ENCODE measurements at places on chromosomes 2 and 18.

- DNase-seq: no peak
Measured at GRCh38 chr2:129880309-129880708, 99.2 kb upstream of the RAB6C start.

- no peak for DNase-seq
Measured at GRCh38 chr2:76839826-76840225, 682.4 kb downstream of the LRRTM4 start.

GRCh38 chr2:233416199-233416598 lies 61.9 kb downstream of the DGKD start:
- DNase-seq: no peak

- no peak for DNase-seq
Measured at GRCh38 chr2:241666627-241667400, 19.8 kb downstream of the DTYMK start.

GRCh38 chr18:48138210-48138609 lies 207.8 kb upstream of the SMAD2 start:
- no peak for DNase-seq

- DNase-seq: no peak
Measured at GRCh38 chr2:215667585-215668377, 231.9 kb upstream of the FN1 start.

- DNase-seq: no peak
Measured at GRCh38 chr18:4357579-4357978, 97.5 kb downstream of the DLGAP1 start.

GRCh38 chr18:10560452-10561045 lies 34.7 kb downstream of the NAPG start:
- DNase-seq: peak; percentile 53

GRCh38 chr2:240959214-240959940 lies 39.0 kb upstream of the SNED1 start:
- no peak for DNase-seq

- no peak for DNase-seq
Measured at GRCh38 chr2:41992056-41992642, 55.7 kb upstream of the PKDCC start.

- no peak for DNase-seq
Measured at GRCh38 chr2:2868085-2868484, 509.5 kb downstream of the EIPR1 start.

GRCh38 chr2:176457481-176457880 lies 188.2 kb downstream of the MTX2 start:
- no peak for DNase-seq

DNA sequence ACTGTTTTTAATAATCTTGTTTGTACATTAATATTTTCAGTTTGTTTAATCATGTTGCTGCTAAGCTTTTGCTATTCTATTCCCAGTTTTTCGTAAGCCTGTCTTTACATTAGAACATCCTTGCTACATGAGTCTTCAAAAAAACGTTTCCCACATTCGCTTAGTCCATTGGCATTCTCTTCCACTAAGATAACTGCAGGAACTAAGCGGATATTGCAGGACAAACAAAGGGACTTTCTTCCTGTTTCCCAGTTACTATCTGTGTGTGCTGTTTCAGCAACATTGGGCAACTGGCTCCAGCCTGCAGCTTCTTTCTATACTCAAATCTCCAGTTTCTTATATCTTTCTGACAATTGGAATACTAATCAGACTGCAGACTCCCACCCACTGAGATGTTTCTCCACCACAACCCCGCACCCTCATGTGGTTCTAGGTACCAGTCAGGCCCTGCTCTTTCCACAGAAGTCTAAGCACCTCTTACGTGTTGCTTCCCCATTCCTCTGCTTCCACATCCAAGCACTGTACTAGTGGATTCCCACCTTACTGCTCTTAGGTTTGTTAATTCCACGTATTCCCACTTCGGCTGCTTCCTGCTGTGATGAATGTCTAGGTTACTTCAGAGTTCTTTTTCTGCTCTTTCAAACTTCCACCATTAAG lies 420.3 kb downstream of the LRRTM4 start:
- DNase-seq: no peak

GRCh38 chr2:96265349-96265839 lies 403 bp downstream of the TMEM127 start:
- no peak for DNase-seq

DNA sequence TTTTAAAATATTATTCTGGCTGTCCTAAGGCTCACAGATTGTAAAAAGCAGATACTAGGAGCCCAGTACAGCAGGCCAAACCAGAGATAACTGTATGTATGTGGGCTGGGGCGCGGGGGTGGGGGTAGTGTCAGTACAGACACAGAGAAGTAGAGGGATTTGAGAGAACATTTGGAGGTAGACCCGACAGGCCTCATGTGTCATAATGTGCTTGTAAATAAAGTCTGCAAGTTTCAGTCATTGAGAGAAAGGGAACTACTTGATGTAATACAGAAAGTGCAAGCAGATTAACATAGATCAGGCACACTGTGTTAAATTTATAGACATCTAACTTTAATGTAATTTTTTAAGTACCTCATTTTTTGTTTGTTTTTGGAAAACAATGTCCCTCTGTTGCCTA lies 7.4 kb upstream of the POLI start:
- no peak for DNase-seq

- no peak for DNase-seq
Measured at GRCh38 chr2:233439191-233439590, 84.9 kb downstream of the DGKD start.

- DNase-seq: no peak
Measured at GRCh38 chr18:2348003-2348402, 223.3 kb downstream of the METTL4 start.

GRCh38 chr2:26573241-26573925 lies 67.8 kb downstream of the CIB4 start:
- no peak for DNase-seq

DNA sequence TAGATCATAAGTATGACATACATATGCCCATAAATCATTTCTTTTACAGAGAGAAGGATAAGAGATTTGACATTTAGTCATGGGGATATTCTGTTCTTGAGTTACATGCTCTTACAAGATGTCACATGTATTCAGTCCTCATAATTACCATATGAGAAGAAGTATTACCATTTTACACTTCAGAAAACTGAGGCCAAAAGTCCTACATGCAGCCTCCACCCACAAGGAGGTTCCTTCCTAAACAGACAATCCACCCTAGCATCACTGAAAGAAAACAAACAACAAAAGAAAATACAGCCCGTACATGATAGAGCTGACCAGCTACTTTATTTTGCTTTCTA lies 335.1 kb downstream of the SETBP1 start:
- DNase-seq: no peak

DNA sequence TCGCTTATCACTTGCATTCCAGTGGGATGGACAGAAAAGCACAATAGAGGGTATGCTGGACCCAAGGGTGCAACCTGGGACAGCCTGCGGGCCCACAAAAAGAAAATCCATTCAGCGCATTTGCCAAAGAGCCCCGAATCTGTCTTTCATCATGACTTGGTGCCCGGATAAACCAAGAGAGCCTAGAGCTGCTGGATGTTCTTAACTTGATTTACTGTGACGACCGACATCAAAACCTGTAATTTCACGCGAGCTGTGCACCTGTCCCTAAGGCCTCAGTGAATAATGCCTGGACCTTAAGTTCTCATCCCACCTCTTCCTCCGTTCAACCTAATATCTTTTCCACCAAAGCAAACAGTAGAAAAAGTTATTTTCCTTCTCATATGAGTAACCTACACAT lies 115.5 kb upstream of the ACKR3 start:
- DNase-seq: no peak

- no peak for DNase-seq
Measured at GRCh38 chr18:9913151-9913525, 678 bp upstream of the VAPA start.

- DNase-seq: no peak
Measured at GRCh38 chr2:174830561-174830960, 66.3 kb upstream of the CHRNA1 start.

- no peak for DNase-seq
Measured at GRCh38 chr2:43754180-43754579, 19.7 kb upstream of the DYNC2LI1 start.

GRCh38 chr2:142745691-142746090 lies 131.8 kb upstream of the KYNU start:
- no peak for DNase-seq

DNA sequence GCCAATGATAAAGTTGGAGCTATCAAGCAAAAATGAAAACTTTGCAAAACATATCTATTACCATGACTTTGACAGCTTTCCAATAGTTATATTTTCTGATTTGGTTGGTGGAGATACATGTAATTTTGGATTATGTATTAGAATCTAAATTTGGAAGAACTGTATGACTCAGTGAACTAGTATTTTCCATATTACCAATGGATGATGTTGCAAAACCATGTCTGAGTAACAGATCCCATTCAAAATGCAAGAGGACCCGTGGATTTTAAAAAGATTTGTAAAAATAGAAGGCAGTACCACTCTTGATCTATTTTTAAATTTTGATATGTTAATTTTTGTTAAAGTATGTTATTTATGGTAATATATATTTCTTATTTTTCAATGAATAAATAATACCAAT lies 83.0 kb downstream of the TAF4B start:
- DNase-seq: no peak

DNA sequence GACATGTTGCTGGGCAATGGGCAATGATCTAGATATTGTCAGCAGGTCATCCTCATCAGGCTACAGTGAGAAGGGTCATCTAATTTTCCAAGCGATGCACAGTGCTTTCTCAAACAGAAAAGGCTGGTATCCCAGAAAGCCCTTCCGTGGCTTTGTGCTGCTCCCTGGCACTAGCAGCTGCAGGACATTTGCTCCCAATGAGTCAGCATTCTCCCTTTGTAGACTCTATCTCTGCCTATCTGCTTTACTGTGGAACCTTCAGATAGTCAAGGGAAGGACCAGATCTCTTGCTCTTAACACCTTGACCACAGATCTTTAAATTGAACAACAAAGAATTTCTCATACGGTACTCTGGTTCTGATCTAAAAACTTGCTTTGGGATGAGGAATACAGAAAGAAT lies 101.4 kb downstream of the CDH2 start:
- no peak for DNase-seq

GRCh38 chr2:20693317-20693716 lies 26.4 kb downstream of the GDF7 start:
- no peak for DNase-seq

DNA sequence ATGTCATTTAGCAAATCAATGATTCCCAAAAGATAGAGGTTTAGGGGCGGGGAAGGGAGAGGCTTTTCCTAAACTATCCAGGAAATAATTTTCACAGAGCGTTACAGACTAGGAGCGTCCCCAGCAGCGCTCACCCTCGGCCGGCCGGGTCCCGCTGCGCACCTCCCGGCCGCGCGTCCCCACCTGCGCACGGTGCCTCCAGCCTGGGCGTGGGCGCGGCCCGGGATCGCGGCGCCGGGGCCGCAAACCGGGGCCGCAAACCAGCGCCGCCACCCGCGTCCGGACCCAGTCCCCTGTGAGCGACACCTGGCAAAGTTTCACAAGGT lies 684 bp upstream of the ZCCHC2 start:
- no peak for DNase-seq
